ENCODE measurements at places on chromosomes 6 and 20.

GRCh38 chr6:143339223-143339622 lies 111.3 kb downstream of the ADAT2 start:
- DNase-seq, result no peak

GRCh38 chr6:5968817-5969734 lies 37.6 kb downstream of the NRN1 start:
- DNase-seq, result no peak

DNA sequence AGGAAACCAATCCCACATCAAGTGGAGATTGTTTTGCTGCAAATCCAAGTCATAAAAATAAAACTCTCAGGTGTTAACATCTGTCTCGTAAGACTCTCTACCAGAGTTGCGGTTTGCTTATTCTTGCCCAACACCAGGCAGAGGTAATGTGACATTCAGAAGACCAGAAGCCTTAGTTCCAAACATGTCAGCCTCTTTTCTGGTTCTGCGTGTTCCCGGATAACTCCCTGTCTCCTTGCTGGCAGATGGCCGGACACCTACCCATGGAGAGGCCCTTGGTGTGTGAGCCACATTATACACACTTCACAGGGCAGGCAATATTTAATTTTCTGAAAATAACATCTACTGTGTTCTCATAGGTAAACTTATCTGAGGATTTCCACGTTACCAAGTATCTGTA lies 73.4 kb downstream of the GMPR start:
- DNase-seq, result no peak

- no peak for DNase-seq
Observed at GRCh38 chr6:26223228-26223627, 136.0 kb downstream of the HFE start.

DNA sequence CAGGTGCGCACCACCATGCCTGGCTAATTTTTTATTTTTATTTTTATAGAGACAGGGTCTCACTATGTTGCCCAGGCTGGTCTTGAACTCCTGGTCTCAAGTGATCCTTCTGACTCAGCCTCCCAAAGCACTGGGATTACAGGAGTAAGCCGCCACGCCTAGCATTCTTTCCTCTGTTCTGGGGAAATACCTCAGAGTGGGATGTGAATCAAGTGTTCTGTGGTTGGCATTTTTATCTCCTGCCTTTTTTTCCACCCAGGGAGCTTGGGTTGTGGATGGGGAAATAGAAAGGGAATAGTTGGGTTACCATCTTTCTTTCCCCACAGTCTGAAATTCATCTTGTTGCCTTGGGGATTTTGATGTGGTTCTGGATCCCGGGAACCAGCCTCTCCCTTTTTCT lies 24.1 kb downstream of the TFAP2C start:
- DNase-seq, result no peak

DNA sequence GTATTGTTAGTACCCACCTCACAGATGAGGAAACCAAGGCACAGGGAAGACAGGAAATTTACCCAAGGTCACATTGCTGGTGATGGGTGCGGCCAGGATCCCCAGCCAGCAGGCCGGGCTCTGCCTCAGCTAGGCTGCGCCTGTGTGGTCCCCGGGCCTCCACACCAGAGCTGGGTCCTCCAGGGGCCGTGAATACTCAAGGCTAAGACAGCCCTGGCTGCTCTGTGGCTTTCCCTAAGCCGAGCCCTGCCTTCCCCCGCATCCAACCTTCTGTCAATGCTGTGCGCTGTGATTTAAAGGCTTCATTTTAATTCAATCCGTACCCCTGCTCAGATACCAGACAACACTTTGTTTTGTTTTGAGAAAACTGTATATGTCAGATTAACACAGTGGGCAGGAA lies 246.7 kb downstream of the TTLL2 start:
- DNase-seq, result no peak

DNA sequence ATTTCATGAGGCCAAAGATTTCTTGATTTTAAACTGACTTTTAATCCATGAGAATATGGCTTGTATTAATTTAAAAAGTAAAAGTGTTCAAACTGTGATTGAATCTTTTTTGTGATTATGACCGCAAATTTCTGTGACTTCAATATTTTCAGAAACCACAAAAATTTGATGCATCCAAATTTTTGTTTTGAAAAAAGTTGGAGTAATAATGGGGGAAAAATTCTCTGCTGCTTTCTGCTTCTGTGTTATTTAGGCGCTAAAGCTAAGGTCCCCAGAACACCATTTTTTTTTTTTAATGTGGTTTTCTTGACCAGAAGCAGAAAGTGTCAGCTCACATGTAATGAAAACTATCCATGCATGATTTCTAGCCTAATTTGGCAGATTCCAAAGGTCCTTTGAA lies 65.3 kb downstream of the GRIK2 start:
- no peak for DNase-seq

DNA sequence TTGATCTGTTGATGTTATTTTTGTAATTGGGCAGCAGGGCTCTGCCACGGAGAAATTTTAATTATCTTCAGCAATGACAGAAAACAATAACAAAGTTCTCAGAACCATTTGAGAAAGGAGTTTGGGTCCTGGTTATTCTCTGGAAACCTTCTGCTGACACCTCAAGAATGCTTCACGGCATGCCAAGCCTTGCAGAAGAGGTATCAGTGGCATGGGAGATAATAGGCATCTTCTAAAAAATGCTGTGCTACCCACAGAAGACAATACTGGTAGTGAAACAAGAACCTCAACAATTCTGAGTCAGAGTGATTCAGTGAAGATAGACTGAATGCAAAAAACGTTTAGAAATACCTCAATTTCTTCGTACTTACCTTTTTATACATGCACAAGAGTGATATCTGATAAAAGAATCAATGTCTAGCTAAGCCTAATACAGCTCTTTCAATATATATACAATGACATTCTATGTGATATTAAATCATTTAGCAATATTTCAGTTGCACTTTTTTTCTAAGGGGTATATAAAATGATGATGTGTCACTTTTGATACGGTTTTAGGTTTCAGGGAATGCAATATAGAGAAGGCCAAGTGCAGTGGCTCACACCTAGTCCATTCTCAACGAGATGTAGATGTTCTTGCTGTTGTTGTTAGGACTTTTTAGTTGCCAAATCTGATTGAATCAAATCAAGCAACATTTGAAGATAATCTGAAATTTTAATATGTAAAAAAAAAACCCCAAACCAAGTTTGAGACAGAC lies 110.4 kb upstream of the COL21A1 start:
- no peak for DNase-seq

GRCh38 chr20:59945731-59946130 lies 5.5 kb downstream of the FAM217B start:
- DNase-seq, result no peak

- no peak for DNase-seq
Observed at GRCh38 chr6:157096522-157096921, 226.8 kb downstream of the TMEM242 start.

GRCh38 chr6:156844089-156844488 lies 66.9 kb downstream of the ARID1B start:
- no peak for DNase-seq

DNA sequence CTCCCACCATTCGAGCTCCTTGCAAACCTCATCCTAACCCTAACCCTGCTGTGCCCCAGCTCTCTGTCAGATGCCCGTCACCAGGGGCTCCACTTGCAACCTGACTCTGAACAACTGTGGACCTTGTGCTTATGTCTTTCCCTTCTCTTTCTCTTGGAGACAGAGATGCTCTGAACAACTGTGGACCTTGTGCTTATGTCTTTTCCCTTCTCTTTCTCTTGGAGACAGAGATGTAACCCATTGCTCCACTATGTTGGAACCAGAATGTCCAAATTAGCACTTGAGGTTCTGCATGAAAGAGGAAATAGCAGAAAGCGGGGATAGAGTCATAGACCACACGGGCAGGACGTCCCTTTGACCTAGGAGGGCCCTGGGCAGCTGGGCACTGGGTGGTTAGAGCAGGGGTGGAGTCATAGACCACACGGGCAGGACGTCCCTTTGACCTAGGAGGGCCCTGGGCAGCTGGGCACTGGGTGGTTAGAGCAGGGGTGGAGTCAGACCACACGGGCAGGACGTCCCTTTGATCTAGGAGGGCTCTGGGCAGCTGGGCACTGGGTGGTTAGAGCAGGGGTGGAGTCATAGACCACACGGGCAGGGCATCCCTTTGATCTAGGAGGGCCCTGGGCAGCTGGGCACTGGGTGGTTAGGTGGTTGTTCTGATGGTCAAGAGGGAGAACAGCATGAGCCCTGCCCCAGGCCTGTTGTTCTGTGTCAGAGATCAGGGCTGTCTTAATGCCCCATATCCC lies 22.2 kb downstream of the PCMTD2 start:
- DNase-seq, result no peak

DNA sequence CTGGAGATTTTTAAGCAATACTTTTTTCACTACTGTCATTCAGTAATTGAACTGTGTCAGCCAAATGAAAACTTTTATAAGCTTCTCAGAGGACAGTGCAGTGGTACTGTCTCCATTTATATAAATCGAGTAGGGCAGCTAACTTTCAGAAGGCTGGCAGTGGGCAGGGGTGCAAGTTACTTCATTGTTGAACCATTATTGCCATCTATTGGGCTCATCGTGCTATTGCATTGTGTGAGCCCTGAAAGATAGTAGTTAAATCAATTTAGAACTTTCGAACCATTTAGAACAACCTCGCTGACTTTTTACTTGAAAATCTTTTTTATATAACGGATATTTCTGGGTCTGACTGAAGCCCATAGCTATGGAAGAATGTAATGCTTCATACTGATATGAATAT lies 347.8 kb upstream of the PLCB4 start:
- no peak for DNase-seq

DNA sequence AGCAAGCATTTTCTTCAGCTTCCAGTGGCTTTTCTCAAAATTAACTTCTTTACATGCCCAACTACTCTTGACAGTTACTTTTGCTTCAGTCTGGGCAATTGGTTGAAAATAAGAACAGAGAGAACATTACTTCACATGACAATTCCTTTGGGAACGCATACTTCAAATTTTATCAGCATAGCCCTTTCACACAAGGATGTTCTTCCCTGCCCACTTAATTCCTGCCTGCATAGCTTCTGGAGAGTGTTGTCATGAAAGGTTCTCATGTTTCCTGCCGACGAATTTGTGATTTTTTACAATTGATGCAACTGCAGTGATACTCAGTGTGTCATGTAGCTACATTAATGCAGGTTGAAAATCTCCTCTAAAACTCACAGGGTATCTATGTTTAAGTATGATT lies 22.0 kb upstream of the SNRNP48 start:
- no peak for DNase-seq

DNA sequence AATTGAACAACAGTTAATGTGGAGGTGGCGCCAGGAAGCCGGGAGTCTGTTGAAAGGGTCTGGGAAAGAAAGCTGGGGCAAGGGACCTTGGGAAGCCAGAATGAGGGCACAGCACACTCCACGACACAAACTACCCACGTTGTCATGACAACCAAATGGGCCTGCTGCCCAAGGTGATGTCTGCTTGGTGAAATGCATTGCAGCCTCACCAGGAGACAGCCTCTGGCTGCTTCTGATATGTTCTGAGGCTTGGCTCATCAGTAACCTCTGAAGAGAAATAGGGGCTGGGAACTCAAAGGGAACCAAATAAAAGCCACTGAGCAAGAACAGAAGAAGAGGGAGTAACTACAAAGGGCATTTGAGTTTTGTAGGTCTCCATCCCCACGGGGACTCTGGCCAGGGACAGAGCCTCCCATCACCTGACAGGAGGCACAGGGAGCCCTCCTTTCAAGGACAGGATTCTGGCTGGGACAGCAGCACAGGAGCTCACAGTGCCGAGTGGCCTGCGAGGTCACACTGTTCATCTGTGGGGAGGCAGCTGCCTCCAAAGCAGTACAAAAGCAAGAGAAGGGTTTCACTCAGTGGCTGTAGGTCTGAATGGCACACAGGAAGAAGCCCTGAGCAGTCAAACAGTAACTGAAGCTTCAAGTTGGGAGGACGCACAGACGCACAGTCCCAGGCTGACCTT lies 44.6 kb upstream of the KCNK16 start:
- no peak for DNase-seq

- no peak for DNase-seq
Observed at GRCh38 chr6:127192911-127193541, 73.6 kb upstream of the RNF146 start.

DNA sequence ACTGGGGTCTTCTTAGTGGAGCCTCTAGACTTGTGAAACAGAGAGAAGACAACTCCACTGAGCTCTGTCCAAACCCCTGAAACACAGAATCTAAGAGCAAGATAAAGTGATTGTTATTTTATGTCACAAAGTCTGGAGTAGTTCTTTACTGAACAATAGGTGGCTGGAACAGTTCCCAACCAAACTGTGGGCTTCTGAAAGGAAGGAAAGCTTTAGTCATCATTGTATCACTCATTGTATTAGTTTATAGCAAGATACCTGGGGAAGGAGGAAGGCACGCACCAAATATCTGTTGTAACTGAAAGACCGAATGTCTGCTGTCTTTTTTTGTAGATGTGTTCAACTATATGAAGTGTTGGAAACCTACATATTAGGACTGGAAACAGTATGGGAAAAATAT lies 284.9 kb upstream of the TBX18 start:
- DNase-seq, result no peak

DNA sequence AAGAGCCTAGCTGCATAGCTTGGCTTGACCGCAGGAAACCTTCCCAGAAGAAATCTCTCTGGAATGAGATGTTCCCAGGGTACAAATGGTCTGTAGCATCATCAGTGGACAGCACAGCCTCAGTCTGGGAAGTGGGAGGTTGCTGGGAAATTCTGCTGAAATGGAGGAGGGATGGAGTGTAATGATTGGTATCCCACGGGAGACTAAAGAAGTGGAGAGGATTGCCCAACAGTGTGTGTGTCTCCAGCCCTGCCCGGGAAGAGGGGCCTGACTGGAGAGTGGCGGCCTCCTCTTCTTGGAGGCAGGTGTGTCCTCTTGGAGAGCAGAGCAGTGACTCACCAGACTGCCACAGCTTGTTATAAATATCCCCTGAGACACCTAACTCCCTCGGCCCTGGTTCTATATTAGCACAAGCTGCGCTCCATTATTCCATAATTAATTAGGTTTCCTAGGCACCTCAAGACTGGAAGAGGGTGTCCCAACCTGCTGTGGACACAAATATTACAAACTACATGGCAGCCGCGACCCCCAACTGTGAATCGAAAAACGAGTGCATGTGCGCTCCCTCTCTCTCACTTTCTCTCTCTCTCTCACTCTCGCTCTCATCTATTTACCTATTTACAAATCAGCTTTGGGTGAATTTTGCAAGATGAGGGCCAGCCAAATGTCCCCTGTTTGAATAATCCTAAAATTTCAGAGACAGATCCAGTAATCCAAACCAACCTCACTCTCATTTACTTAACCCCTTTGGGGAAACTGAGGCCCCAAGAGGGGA lies 68.8 kb downstream of the FGD2 start:
- no peak for DNase-seq

DNA sequence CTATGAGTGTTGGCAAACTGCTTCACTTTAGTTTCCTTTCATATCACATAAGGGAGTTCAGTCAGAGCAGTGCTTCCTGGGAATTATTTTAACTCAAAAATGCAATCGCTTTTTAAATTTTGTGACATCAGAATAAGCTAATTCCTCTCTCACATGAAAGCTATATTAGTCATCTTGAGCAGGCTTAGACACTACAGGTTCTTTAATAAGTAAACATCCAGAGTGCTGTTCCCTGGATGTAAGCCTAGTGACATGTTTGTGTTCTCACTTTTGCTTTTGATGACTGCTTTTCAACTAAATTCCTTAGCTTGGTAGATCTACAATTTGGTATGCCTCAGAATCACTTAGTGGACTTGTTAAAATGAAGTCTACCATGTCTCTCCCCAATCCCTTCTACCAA lies 252.7 kb upstream of the POU3F2 start:
- no peak for DNase-seq

- DNase-seq, result no peak
Observed at GRCh38 chr20:46749147-46749546, 39.7 kb downstream of the SLC2A10 start.

All from stimulated activated CD4-positive, alpha-beta T cell treated with anti-CD3 and anti-CD28 coated beads, Interleukin-15, amount 100 ng/mL, for 48 hours (primary cell).